ENCODE measurements at places on chromosomes 2 and 18. TPM values are rescaled to one million over a fixed set of nuclear protein-coding genes. Genes with fewer than 3 reads are reported as not detected.

GRCh38 chr2:46336283-46336959 lies 39.2 kb downstream of the EPAS1 start:
- DNase-seq = no peak

GRCh38 chr2:237291138-237291792 lies 122.7 kb downstream of the COL6A3 start:
- DNase-seq = peak; percentile 8

DNA sequence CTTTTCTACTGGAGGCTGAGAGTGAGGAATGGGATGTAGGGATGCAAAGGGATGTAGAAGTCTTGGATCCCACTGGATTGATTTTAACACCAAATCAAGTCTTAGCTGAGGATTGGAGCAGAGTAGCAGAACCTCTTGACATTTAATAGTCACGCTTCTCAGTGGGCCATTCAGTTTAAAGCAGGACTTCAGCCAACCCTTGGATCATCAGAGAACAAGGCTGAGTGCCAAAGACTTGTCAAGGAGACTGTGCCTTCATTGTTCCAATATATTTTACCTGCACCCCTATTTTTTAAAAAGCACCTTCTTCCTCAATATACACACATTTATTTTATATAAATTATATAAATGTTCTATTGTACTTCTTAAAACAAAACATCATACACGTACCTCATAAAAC lies 242.4 kb upstream of the ST6GAL2 start:
- DNase-seq = no peak

B3GNT7 gene
- total RNA-seq = 0.38 TPM

DNA sequence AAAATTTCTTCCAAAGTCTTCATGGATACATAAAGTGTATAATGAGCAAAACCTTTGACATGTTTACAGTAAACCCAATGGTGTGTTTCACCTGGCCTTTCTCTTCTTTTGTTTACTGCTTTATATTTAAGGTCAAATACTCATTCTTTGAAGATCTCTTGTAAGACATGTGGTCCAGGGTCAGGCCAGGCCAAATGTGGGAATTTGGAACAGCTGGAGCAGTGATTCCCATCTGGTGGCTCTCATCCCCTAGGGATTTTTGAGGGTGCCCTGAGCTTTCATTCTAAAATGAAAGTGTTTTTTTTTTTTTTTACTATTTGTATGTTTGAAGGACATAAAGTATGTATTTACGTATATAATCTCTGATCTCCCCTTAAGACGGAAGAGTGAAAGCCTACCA lies 13.8 kb upstream of the MGAT5 start:
- DNase-seq = no peak

DNA sequence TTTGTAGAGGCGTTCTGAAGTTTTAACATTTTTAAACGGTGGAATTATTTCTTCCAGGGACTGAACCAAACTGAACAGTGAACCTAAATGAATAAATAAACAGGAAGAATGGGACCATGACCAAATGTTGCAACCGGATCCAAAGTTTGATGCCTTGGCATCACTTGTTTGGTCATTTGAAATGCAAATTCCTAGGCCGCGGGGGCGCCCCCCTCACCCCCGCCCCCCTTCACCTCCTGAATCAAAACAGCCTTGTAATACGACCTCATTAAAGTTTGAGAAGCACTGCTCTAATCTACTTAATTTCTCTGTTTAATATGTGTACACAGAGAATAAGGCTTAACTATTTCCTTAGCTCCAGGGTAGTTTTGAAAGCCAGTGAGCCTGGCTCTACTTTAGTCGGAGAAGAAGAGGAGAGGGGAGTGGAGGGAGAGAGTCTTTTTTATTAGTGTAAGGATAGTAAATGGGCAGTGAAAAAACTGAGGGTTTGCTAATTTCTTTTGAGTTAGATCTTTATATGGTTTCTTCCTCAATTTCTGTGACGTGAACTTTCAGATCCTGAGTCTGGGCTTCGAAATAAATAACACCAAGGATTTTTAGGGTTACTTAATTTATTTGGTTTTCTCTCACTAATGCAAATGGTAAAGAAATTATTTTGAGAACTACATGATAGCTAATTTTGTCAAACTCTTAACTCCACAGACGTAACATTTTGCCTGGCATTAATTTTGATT lies 5.7 kb downstream of the C2orf80 start:
- DNase-seq = no peak
